ENCODE measurements at places on chromosomes 3 and 15.

DNA sequence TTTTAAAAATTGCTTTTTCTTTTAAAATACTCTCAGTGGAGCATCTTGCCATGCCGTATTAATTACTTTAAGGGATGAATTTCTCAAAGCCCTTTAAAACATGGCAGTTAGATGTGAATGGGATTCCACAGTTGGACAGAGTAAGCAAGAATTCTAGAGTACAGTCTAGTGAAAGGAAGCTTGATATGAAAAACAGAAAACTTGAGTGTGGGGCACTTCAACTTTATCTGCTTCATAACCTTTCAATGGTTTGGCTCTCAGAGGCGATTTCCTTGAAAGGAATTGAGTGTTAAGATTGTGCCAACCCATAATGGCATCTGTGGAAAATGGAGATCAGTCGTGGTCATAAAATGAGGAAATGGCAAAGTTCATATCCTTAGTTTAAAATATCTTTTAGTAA is 127.7 kb upstream of the SAMMSON start:
- DNase-seq: no peak

DNA sequence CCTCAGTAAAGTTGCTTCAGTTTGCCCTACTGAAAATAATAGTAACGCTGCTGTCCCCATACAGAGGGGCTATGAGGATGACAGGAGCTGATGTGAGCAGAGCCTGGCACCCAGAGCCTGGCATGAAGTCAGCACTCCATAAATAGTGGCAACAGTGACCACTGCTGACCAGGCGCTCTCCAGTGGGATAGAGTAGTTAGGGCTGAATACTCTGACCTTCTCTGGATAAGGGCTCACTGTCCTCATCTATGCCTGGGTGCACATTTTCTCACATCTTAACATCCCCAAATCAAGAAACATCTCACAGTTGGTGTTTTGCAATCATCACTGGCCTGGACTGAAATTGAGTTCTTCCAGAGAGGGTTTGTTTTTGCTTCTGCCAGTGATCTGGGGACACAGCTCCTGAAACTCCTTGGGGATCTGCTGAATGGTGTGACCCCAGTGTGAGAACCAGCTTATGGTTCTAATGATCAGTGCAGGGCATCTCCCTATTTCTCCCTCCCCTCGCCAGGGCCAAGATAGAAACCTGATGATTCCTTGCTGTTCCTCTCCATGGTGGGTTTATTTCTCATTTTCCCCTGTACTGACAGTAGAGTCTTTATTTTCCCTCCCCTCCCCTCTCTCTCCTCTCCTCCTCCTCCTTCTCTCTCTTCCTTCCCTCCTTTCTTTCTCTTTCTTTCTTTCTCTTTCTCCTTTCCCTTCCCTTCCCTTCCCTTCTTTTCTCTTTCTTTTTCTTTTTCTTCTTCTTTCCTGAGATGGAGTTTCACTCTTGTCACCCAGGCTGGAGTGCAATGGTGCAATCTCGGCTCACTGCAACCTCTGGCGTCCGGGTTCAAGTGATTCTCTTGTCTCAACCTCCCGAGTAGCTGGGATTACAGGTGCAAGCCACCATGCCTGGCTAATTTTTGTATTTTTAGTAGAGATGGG is 3.5 kb upstream of the PCSK6 start:
- DNase-seq: no peak

GRCh38 chr3:111571907-111572460 is 23.2 kb downstream of the ZBED2 start:
- no peak for DNase-seq

DNA sequence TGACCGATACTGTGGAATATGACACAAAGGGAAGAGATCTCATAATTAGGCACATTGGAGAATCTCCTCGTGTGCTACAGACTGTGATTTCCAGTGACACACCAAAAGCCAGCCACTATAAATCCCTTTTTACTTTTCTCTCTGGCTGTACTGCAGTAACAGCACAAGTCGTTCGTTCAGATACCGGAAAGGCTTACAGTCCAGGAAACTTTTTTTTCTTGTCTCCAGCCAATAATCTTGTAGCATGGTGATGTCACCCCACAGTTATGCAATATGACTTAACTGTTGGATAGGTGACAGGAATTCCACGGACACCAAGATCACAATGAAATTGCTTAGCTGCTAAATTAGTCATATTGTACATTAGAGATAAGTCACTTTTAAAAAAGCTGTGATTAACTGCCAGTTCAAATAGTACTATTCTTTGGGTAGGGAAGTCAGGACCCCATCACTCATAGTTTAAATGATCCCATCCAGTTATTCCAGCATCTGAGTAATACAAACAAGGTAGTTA is 36.3 kb upstream of the TSC22D2 start:
- DNase-seq: no peak

DNA sequence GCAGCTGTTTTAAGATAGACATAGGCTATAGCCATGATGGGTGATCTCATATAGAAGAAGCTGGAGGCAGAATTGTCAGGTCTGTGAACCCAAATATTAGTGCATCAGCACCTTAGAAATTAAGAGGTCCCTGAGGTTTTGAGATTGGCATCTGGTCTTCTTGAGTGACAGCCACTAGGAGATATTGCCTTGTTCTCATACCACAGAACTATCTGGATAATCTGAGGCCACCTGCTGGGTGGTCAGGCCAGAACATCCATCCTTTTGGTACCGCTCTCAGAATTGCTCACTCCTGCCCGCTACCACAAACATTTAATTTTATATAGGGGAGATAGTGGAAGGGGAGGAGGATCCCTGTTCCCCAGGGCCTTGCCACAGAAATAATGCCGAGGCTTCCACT is 210.6 kb upstream of the ZPLD1 start:
- no peak for DNase-seq

- DNase-seq: no peak
Observed at GRCh38 chr3:32258869-32259268, 20.4 kb downstream of the CMTM8 start.

- DNase-seq: no peak
Observed at GRCh38 chr3:45552794-45553371, 41.7 kb upstream of the LIMD1 start.

- DNase-seq: no peak
Observed at GRCh38 chr3:7461202-7461825, 600.4 kb downstream of the GRM7 start.

DNA sequence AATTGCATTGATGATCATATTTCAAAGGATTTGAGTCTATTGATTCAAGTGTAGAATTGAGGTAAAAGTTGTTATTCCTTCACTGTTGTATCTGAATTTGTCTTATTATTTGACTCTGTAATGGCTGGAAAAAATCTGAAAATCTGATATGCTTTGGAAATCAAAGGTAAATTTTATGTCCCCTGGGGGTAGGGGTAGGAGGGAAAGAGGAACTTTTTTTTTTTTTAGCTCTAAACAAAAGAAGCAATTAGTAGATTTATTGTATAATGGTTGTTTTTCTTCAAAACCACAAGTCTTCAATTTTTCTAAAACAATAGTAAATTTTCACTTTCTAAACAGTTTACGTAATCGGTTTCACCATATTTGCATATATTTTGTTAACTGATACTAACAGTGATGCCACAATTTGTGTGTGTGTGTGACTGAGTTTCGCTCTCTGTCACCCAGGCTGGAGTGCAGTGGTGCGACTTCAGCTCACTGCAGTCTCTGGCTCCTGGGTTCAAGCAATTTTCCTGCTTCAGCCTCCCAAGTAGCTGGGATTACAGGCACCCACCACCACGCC is 91.7 kb upstream of the GOLGA6L4 start:
- DNase-seq: no peak

GRCh38 chr3:184154885-184155643 is at the start of gene DVL3:
TSS of gene DVL3 (plus strand) at chr3:184155377. CDS start at chr3:184155636, 259 bp downstream.
- DNase-seq: peak; percentile 61

DNA sequence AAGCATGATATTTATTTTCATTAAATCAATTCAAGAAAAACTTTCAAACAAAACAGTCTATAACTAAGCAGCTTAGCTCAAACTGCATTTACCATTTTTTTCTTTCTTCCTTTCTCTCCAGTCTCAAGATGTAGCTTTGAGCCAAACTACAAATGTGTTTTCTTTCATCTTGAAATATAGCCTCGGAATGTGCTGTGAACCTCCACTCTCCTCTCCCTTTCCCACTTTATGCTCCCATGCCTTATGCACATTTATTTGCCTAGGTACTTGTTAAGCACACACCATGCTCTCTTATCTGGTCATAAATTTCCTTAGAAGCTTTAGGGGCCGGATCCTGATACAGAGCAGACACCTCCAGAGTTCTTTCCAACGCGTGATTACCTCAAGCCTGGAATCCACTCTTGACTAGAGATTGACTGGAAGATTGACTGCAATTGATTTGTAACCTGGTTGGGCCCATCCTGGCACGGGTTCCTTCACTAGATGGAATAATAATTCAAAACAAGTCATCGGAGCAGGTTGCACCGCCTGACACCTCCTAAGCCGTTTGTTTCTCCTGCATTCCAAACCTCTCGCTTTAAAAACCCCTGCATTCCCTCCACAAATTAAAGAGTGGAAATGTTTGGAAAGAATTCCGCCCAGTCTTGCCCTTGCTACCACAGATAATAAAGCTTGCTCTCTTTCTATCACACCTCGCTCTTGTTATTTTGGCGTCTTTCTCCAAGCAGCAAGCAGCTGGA is 344.7 kb downstream of the CHL1 start:
- no peak for DNase-seq

- no peak for DNase-seq
Observed at GRCh38 chr15:84816694-84817465, at the start of gene ALPK3. TSS of gene ALPK3 (plus strand) at chr15:84817356. CDS start at chr15:84817453, 97 bp downstream.

GRCh38 chr15:50876260-50876988 is 32.1 kb upstream of the AP4E1 start:
- DNase-seq: no peak

GRCh38 chr3:15572138-15572537 is 29.2 kb downstream of the HACL1 start:
- DNase-seq: no peak

GRCh38 chr3:104133630-104134029 is 1233.1 kb upstream of the ALCAM start:
- no peak for DNase-seq

DNA sequence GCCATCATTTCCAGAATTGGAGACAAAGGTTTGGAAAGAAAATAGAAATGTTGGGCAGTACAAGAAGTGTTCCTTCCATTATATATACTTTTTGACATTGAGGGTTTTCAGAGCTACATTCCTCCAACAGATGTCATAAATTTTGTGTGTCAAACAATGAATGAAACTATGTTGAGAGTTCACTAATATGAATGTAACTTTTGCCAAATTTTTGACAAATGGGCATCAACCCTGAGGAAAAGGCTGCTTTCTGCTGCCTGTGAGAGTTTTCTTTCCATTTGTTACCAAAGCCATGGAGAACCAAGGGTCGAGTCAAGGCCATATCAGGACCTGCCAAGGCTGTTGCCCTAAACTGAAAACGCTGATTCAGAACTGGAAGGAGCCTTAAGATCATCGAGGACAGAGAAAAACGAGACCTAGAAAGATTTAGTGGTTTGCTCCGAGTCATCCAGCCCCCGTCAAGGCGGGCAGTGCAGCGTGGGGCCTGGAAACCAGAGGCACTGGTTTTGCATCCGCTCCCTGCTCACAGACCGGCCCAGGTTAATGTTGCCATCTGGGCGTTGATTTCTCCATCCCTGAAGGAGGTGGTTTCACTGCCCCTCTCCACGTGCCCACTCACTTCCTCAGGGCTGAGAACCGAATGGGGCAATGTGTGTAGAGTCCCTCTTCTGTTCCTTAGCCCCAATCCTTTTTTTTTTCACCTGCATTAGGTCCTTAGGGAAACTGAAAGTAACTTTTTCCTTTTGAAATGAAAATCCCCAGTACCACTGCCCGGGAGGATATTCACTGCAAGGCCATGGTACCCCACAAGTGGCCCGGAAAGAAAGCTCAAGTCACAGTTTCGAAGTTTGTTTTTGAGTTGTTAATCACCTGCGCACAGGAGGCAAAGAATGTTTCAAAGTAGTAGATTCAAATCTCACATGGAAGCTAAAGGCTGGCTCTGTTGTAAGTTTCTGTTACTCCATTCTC is 32.8 kb downstream of the TPM1 start:
- DNase-seq: no peak

GRCh38 chr3:171865191-171865865 is 22.2 kb downstream of the TMEM212 start:
- DNase-seq: no peak

DNA sequence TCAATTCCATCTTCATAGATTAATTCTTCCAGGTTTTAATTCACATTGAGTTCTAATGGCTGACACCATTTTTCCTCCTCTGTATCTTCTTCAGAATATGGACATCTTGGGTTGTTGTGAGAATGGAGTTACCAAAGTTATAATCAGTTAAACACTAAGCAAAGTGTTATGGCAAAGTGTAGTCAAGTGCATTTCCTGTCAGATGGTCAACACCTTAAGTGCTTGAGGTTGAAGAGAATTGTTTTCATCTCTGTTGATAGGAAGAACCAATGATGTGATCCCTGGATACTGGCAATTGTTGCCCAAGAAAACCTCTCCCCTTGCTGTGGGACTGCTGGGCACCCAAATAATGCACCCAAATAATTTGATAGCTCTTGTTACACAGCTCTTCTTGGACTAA is 102.6 kb upstream of the SATB1 start:
- no peak for DNase-seq

GRCh38 chr15:65778269-65778668 is 13.8 kb downstream of the DENND4A start:
- no peak for DNase-seq

DNA sequence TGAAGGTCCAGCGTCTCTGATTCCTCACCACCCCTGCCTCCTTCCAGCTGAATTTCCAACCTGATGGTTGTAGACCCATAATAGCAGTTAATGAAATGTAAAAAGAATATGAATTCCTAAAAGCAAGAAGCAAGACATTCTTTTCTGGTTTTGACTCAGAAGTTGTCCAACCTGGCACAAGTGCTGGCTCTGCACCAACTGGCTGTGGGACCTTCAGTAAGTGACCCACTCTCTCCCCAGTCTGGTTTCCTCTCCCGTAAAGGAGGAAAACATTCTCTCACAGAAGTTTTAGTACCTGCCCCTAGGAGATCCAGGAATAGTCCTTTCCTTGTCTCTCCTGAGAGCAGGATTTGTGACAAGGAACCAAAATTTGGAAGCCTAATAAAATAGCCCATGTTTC is 236.9 kb upstream of the TRIM42 start:
- DNase-seq: no peak

GRCh38 chr15:73900095-73900712 is 26.1 kb upstream of the LOXL1 start:
- no peak for DNase-seq

DNA sequence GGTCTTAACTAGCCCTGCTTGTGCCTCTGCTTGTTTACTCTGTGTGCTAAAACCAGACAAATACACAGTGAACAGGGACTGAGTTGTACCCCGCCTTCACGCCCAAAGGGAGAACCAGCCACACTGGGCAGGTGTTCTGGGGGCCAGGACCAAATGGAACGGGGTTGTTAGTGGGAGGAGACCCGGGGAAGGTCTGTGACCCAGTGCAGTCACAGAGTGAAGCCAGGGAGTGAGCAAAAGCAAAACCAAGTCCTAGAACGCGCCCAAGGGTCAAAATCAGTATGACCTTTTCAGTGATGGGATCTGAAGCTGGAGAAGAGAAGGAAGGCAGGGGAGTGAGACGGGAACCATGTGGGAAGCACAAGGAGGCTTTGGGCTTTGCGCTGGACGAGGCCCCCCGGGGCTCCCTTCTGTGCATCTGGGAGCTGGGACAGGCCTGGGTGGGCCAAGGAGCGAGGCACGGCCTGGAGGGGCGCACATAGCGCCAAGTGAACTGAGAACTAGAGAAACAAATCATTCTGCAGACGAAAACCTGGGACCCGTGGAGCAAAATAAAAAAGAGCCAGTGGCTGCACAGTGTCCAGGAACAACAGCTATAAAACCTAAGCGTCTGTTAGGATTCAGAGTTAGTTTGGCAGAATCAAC is 78.3 kb upstream of the ALDH1A3 start:
- DNase-seq: no peak
